ENCODE measurements at places on chromosomes 1 and 21. TPM values are rescaled to one million over a fixed set of nuclear protein-coding genes. Genes with fewer than 3 reads are reported as not detected.

SLC30A2 gene
- total RNA-seq: 7.1 TPM

CHD5 gene
- total RNA-seq: 0.19 TPM

SVBP gene
- total RNA-seq: 10.9 TPM

PTPRC gene
- 7.5 TPM for total RNA-seq

DNA sequence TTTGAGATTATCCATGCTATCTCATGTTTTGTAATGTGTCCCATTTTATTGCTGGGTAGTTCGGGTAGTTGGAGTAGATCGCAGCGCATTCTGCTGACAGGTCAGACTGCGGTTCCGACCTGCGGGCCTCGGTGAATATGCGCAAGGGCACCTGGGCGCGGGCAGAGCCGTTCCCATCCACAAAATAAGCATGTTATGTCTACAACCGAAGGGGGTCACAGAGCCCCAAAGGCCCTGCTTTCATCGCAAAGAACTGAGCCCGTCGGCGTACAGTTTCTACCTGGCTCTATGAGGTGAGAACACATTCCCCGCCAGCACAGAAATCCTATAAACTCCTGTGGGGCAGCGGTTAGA, 88.4 kb downstream of the PRKAB2 start:
- no peak overlapping the region for H3K27ac ChIP-seq
- peaks cover 36% of the 10 kb centered on the region for H3K4me1 ChIP-seq
- no peak for DNase-seq
- no peaks in the 10 kb centered on the region for H3K36me3 ChIP-seq
- peaks cover 62% of the 10 kb centered on the region for H3K27me3 ChIP-seq
- peak overlapping the region; percentile 65 for H3K4me3 ChIP-seq

DNA sequence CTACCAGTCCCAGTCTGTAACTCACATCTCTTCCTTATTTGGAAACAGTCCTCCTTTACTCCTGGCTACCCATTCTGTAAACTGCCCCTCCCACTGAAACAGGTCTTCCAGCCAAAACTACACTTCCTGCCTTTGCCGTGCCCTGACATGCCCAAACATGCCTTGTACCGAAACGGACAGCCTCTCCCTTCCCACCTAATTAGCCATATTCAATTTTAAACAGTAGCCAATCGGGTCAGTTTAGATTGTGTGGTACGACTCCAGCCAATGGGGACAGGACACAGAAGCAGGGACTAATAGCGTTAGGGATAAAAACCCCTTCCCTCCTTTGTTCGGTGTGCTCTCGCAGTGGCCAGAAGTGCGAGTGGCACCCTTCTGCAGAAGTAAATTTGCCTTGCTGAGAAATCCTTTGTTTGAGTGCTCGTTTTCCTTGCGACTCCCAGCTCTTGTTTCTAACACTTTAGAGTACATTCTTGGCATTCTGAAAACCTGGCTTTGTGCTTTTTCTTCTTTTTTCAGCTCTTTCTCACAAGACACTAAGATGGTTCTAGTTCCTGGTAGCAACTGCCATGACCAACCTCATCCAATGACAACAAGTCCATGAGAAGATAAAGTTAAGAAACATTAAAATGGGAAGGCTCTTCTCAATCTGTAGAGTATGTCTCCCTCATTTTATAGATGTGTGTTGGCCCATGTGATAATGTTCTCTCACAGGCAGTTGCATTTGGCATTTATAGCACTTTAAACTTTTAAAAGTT, 325.1 kb upstream of the GREM2 start:
- no peaks in the 10 kb centered on the region for H3K36me3 ChIP-seq
- no peak for DNase-seq
- H3K4me3 ChIP-seq: no peak overlapping the region
- H3K27ac ChIP-seq: no peak overlapping the region
- H3K27me3 ChIP-seq: no peaks in the 10 kb centered on the region
